ENCODE measurements at places on chromosomes 4 and X.

- no peak for DNase-seq
These were observed 353.4 kb downstream of the SPRY1 start for GRCh38 chr4:123750044-123750443.

GRCh38 chrX:74511704-74512103, 90.4 kb downstream of the SLC16A2 start:
- no peak for DNase-seq

- DNase-seq, result no peak
These were observed 53.8 kb downstream of the CPLX1 start for GRCh38 chr4:772118-772517.

DNA sequence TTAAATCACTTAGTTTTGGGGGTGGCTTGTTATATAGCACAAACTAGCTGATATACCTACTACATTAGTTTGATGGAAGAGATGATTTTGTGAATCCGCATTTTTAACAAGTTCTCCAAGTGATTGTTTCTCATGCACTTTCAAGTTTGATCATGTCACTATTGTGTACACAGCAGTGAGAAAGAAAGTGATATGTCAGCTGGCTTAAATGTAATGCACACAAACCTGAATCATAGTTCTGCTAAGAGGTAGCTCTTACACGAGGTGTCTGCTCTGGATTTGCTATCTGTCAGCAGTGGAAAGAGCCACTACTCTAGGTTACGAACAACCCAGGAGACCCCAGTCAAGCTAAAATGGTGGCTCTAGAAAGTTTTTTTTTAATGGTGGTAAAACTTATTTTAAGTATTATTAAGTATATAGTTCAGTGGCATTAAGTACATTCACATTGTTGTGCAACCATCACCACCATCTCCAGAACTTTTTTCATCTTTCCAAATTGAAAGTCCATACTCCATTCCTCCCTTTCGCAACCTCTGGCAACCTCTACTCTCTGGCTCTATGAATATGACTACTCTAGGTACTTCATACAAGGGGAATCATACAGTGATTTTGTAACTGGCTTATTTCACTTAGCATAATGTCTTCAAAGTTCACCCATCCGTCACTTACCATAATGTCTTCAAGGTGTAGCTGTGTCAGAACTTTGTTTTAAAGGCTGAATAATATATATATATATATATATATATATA, 147.3 kb downstream of the HS6ST2 start:
- DNase-seq, result no peak

DNA sequence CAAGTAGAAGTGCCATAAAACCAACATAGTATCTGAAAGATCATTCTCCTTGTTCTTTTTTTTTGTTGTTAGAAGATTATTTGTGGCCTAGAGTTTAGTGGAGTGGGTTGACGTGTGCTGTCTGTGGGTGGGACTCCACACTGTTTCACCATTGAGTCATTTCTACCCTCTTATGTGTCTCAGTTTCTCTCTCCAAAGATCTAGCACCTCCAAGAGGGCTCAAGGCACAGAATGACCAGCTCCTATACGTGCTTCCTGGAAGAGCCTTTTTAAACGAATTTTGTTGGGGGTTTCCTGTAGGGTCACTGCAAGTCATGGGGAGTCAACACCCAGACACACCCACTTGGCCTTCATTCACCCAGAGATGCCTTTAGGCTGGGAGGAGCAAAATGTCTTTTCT, 150.1 kb downstream of the KLF8 start:
- DNase-seq, result no peak

GRCh38 chr4:152462047-152462446, 73.8 kb downstream of the FBXW7 start:
- no peak for DNase-seq

DNA sequence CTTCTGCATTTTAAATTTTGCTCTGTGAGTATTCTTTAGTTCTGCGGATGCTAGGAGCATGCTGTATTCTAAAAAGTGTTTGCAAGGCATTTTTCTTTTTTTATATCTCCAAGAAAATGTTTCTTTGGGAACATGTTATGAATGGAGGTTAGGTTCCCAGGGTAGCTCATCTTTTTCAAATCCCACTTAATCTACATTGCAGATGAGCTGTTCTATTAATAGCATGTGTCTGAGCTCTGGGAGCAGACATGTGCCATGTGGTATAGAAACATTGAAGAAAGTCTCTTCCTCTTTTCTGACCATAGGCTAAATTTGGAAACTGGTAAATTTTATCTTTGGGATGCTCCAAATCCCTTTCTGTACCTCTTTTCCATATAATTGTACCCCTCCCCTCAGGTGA, 23.2 kb downstream of the DIAPH2 start:
- DNase-seq, result no peak

DNA sequence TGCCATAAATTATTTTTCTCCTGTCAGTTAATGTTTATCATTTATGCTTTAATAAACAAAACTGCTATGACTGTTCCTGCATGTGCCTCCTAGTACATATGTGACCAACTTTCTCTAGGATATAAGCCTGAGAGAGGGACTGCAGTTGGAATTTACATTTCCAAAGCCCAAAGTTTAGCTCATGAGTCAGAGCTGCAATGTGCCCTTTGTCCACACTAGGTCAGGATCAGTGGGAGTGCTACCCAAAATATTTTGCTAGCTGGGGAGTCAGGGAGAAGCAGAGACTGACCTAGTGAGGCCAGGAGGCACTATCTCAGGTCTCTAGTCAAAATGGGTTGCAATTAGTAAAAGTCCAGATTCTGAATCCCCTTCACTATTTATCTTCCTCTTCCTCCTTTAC, 92.7 kb downstream of the AR start:
- DNase-seq, result no peak

DNA sequence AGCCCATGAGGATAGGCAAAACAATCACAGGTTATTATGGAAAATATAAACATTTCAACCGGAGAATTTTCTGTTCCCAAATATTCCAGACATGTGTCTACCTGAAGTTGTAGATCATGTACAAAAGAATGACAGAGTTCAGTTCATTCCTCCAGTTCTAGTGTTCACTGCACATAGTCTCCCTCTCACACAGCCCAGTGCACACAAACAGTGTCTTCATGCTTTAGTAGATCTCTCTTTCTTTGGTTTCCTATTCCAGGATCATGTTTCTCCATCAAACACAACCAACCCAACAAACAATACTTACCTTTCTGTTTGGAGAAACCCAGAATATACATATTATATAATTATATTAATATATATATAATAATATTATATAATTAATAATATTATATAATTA, 671.9 kb downstream of the TRIML1 start:
- no peak for DNase-seq

GRCh38 chrX:150542846-150543229, 25.6 kb upstream of the MTM1 start:
- no peak for DNase-seq

DNA sequence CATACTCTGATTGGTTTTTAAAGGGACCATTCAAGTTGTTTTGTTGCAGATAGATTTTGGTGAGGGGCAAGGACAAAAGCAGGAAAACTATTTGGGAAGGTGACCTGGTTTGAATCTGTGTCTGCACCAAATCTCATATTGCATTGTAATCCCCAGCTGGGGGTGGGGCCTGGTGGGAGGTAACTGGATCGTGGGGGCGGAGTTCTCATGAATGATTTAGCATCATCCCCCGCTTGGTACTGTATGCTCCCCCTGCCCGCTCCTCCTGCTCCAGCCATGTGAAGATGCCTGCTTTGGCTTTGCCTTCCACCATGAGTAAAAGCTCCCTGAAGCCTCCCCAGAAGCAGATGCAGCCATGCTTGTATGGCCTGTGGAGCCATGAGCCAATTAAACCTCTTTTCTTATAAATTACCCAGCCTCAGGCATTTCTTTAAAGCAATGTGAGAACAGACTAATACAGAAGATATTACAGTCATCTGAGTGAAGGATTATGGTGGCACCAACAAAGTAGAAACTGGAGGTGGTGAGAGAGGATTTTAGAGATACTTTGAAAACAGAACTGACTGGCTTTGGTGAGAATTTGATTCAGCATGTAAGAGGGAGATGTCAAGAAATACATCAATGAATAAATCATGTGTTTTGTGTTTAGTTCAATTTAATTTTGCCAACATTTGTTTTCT, 14.4 kb downstream of the IL21 start:
- DNase-seq, result no peak

DNA sequence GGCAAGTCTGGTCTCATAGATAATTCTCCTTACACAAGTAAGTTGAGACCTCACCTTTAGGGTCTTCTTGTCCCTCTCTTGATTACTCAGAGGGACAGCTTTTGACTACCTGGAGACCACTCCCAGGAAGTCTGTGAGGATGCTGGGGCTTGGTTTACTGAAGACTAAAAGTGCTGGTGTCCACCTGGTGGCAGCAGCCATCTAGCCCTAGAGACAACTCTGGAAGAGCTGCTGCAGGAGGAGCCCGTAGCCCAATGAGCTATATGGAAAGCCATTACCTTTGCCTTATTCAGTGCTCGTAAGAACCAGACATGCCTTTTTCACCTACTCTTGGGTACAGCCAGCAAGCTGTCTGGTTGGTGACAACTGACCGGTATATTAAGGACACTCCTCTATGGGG, 7.3 kb downstream of the FGFBP2 start:
- DNase-seq, result no peak

DNA sequence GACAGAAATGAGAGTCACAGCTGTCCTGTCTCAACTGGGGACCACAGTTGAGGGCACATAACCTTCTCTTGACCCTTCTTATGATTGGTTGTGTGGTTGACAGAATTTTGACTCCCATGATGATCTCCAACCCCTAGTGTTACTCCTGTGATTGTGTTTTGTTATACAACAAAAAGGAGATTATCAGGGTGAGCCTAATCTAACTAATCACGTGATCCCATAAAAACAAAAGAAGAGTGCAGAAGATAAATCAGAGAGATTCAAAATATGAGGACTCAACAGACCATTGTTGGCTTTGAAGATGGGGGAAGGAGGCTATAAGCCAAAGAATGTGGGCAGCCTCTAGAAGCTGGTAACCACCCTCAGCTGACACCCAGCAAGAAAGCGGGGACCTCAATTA, 72.7 kb downstream of the GUCY2F start:
- DNase-seq, result no peak

DNA sequence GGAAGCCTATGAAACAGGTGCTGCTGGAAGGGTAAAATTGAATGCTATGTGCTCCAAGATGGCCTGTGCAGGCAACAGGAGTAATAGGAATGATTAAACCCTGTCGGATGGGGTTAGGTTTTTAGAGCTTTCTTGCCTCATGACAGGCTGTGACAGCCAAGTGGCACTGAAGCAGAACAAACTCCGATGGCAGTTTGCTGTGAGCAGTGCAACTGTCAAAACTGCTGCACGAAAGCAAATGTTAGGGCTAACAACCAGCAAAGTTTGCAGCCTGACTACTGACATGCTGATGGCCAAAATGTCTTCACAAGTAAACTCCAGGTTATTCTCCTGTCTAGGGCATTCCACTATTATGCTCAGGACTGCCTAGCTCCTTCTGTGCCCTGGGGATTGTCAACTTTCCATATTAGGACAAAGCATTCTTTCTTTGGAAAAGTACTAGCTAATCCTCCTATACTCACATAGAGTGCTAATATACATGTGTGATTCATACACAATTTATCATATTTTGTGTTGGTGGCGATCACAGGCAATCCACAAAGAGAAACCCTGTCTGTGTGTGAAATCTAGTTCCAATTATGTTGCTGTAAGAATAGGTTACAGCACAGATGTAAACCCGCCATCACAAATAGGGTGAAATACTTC, 486.6 kb upstream of the TENM3 start:
- DNase-seq, result no peak
